Smooth muscle cell of trachea (primary cell): ENCODE measurements at places on chromosomes 13 and 19. TPM values are rescaled to one million over a fixed set of nuclear protein-coding genes. Genes with fewer than 3 reads are reported as not detected.

Gene ZFP30
- 20.8 and 22.2 TPM in 2 replicates for total RNA-seq

Gene C1QTNF9B
- total RNA-seq: 0.33 and 0.44 TPM in 2 replicates

Gene PEAK3
- total RNA-seq: not detected in 2 replicates

Gene ADGRE2
- total RNA-seq: not detected in 2 replicates

Gene ICAM4
- 1.2 and 3.5 TPM in 2 replicates for total RNA-seq

Gene PAF1
- 36.2 and 42.3 TPM in 2 replicates for total RNA-seq

Gene CLPTM1
- 42.9 and 94.9 TPM in 2 replicates for total RNA-seq

Gene APOC1
- total RNA-seq: 0.58 and 0.99 TPM in 2 replicates

Gene ZNF563
- 4.1 and 4.8 TPM in 2 replicates for total RNA-seq

Gene KLK3
- not detected in 2 replicates for total RNA-seq

Gene FAM216B
- total RNA-seq: not detected in 2 replicates
